Sigmoid colon (tissue), 7 donors: ENCODE measurements at places on chromosomes 2 and 18. TPM values are rescaled to one million over a fixed set of nuclear protein-coding genes. Genes with fewer than 3 reads are reported as not detected.

DNA sequence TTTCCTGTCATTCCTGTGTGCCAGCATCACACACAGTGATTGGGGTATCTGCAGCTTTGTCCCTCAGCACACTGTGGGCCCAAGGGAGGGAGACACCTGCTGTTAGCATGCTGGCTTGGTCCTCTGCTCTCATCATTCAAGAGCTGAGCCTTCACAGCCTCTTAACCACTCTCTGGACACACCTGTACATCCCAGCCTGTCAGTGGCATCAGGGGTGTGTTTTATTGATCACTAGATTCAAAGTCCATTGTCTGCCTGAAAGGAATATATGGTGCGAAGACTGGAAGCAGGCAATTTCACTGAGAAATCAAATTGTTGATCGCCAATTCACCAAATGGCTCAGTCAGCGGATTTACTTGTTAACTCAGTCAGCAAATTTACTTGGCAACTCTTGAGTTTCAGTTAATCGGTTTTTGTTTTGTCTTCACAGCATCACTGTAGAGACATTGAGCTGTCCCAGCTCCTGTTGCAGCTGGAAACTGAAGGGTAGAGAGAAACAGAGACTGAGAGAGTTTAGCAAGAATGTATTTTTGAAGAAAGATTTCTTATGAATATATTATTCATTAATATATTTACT lies 56.3 kb upstream of the TMEM200C start:
- H3K27me3 ChIP-seq, result no peaks in the 10 kb centered on the region
- H3K36me3 ChIP-seq, result no peaks in the 10 kb centered on the region
- DNase-seq, result no peak
- H3K4me3 ChIP-seq, result no peak overlapping the region
- no peaks in the 10 kb centered on the region for H3K4me1 ChIP-seq
- H3K27ac ChIP-seq, result no peak overlapping the region

DNA sequence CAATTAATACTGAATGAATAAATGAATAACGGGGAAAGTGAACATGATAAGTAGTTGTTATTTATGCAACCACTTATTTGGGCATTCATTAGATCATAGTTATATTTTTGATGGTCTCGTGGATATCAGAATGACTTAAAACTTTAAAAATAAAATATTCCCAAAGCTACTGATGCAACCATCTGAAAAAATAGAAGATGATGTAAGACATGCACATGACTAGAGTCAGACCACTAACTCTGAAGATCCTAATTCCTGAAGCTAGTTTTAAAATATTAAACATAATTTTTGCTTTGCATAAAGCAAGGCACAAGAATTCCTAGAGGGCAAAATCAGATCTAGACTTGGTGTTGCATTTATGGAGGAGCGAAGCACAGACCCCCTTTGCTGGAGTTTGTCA lies 616.1 kb downstream of the IRS1 start:
- no peak for DNase-seq
- H3K27ac ChIP-seq, result no peak overlapping the region
- no peaks in the 10 kb centered on the region for H3K27me3 ChIP-seq
- H3K36me3 ChIP-seq, result no peaks in the 10 kb centered on the region

DNA sequence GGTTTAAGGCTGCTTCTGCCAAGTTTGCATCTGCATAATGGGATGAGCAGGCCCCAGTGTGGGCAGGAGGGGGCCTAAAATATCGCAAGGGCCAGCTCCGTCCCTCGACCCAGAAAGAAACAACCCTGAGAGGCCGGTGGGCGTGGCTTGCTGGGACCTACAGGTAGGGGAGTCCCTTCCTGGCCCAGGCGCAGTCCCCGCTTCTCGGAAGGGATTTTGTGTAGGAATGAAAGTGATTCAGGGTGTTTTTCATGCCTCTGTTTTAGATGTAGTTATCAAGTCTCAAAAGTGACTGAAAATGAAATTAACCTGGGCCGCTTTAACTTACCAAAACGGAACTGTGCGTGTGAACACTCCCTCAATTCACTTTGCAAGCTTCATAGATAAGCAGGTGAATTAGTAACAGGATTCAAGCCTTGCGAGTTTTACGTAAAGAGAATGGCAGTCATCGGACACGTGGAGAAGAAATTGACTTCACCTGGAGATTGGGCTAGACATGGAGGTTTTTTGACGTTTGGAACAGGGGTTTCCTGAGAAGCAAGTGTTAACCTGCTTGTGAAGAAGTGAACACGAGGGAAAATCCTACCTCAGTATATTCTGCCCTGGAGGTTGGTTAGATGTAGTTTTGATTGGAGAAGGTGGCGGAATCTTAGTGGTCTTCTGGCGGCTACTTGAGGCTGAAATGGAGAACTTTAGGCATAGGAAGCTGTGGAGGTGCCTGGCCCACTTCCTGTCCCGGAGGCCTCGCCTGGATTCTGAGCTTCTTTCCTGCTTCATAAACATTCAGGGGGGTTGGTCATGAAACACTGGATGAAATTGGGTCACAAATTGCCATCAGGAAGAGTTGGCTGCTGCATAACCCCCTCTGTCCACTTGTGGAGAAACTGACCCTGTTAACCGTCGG lies 1.7 kb downstream of the NCK2 start:
- no peak for DNase-seq
- no peaks in the 10 kb centered on the region for H3K36me3 ChIP-seq
- H3K27ac ChIP-seq, result peak overlapping the region; percentile 94
- H3K4me3 ChIP-seq, result peak overlapping the region; percentile 49

DNA sequence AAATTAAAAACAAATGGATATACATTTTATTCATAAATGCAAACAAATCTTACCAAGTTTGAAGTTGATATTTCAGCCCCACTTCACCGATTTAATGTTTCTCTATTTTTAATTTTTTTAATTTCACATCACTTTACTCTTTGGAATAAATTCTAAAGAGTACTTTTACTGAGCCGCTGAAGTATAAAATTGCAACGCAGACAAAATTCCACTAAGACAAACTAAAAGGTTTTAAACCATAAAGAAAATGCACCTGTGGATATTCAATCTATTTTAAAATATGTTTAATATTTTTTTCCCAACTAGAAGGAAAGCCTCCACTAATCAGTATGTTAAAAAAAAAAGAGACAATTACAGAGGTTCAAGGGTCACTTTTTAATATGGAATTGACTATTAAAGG lies 1073.9 kb upstream of the CRIM1 start:
- DNase-seq, result no peak
- H3K27me3 ChIP-seq, result no peaks in the 10 kb centered on the region
- no peak overlapping the region for H3K4me3 ChIP-seq
- H3K36me3 ChIP-seq, result no peaks in the 10 kb centered on the region

DNA sequence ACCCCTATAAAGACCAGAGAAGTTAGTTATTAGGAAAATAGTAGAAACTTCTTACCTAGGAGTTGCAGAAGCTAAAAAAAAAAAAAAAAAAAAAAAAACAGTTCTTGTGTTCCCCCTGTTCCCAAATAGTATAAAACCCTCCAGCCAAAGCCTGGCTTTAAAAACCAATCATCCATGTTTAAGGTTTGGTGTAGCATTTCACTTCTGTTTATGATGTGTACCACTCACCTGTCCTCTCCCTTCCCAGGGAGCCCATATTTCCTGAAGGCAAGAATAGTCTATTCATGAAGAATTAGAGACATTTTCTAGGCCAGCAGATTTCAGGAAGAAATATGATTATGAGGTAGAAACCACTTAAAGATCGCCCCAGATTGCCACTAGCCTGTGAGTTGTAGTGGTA lies 273.6 kb downstream of the SETBP1 start:
- DNase-seq, result no peak
- H3K4me3 ChIP-seq, result no peak overlapping the region
- peaks cover 22% of the 10 kb centered on the region for H3K36me3 ChIP-seq
- peaks cover 29% of the 10 kb centered on the region for H3K4me1 ChIP-seq
- no peaks in the 10 kb centered on the region for H3K27me3 ChIP-seq

DNA sequence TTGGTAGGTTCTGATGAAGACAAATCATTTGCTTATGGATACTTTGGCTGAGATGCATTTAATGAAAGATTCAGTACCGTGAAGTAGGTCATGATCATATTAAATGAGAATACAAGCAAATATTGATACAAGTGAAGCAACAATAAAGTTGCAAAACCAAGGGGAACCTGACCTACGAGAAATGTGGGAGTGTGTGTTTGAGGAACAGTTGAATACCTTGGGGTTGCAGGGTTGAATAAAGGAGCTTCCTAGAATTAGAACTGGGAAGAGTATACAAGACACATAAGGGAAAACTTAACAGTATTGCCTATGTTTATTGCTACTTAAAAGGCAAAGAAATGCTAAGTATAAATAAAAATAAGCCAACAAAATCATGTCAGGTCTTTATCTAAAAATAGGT lies 702.9 kb downstream of the ERBB4 start:
- H3K27me3 ChIP-seq, result no peaks in the 10 kb centered on the region
- H3K4me1 ChIP-seq, result no peaks in the 10 kb centered on the region
- no peak for DNase-seq

- no peak for DNase-seq
- no peaks in the 10 kb centered on the region for H3K36me3 ChIP-seq
- H3K27me3 ChIP-seq, result no peaks in the 10 kb centered on the region
- no peaks in the 10 kb centered on the region for H3K4me1 ChIP-seq
- H3K4me3 ChIP-seq, result no peak overlapping the region
- H3K27ac ChIP-seq, result no peak overlapping the region
These were observed 34.8 kb upstream of the IL1R1 start for GRCh38 chr2:102107741-102108070.

- H3K4me3 ChIP-seq, result peak within 1 kb of the TSS; percentile 53
- DNase-seq, result peak; percentile 95
- H3K36me3 ChIP-seq, result no peaks in the 10 kb centered on the region
- peaks cover 19% of the 10 kb centered on the region for H3K4me1 ChIP-seq
- H3K27me3 ChIP-seq, result no peaks in the 10 kb centered on the region
These were observed at the start of gene RAD51AP2 for GRCh38 chr2:17518212-17519154. RAD51AP2 (minus strand) TSS chr2:17518440; CDS start chr2:17518415, 25 bp downstream.

- peaks cover 24% of the 10 kb centered on the region for H3K4me1 ChIP-seq
- DNase-seq, result peak; percentile 74
- H3K36me3 ChIP-seq, result no peaks in the 10 kb centered on the region
- H3K4me3 ChIP-seq, result peak overlapping the region; percentile 1
These were observed 103.5 kb upstream of the CTDP1 start for GRCh38 chr18:79575891-79576685.

Gene GYPC
- 120 TPM for total RNA-seq

DNA sequence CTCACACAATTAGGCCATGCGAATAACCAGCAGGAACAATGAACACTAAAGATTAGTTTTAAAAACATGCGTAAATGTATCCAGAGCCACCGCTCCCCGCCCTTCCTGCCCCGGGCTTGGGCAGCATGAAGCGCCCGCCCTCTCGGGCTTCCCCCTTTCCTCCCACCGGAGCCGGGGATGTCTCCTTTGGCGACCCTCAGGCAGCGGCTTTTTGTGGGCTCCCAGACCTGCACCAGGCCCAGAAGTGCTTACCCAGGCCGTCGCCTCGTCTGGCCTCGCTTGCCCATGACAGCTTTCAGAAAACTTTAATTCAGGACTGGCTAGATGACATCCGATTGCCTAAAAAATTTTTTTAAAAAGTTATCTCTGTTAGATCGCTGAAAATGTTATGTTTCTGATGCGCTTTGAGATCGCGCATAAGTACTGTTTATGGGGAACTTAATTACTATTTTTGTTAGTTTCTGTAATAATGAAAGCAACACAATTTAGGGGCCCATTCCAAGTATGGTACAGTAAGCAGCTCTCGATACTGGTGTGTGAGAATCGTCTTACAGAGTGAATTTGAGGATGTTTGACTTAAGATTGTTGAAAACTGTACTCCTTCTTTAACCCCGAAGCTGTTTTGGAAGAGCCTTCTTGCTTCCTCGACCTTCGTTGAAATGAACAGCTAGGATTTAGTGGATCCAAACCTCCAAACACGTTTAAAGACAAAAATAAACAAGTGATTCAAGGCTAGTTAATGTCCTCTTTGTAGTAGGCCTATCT lies 1.1 kb downstream of the MAP3K20 start:
- peaks cover 55% of the 10 kb centered on the region for H3K4me1 ChIP-seq
- H3K36me3 ChIP-seq, result no peaks in the 10 kb centered on the region
- peak; percentile 74 for DNase-seq
- H3K27me3 ChIP-seq, result no peaks in the 10 kb centered on the region

- peak overlapping the region; percentile 70 for H3K27ac ChIP-seq
- DNase-seq, result peak; percentile 71
- H3K4me1 ChIP-seq, result peaks cover 21% of the 10 kb centered on the region
These were observed 205.6 kb downstream of the TNS1 start for GRCh38 chr2:217797165-217797564.

- H3K36me3 ChIP-seq, result no peaks in the 10 kb centered on the region
- no peak overlapping the region for H3K4me3 ChIP-seq
- DNase-seq, result no peak
- H3K4me1 ChIP-seq, result no peaks in the 10 kb centered on the region
- no peak overlapping the region for H3K27ac ChIP-seq
These were observed 25.3 kb upstream of the STEAP3 start for GRCh38 chr2:119198240-119198840.

Gene NT5C1B
- not detected for total RNA-seq

GRCh38 chr2:29054430-29054829 lies 19.9 kb downstream of the PCARE start:
- H3K4me3 ChIP-seq, result no peak overlapping the region
- H3K4me1 ChIP-seq, result no peaks in the 10 kb centered on the region
- no peaks in the 10 kb centered on the region for H3K36me3 ChIP-seq
- no peaks in the 10 kb centered on the region for H3K27me3 ChIP-seq
- H3K27ac ChIP-seq, result no peak overlapping the region
- DNase-seq, result peak; percentile 26
